Neuronal stem cell (in vitro differentiated cells): ENCODE measurements at places on chromosomes 4 and X.

- H3K27ac ChIP-seq, result no peak overlapping the region
- DNase-seq, result no peak
- no peaks in the 10 kb centered on the region for H3K27me3 ChIP-seq
- H3K4me3 ChIP-seq, result no peak overlapping the region
- no peaks in the 10 kb centered on the region for H3K4me1 ChIP-seq
- no peaks in the 10 kb centered on the region for H3K36me3 ChIP-seq
Measured at GRCh38 chr4:45831692-45832091, 292.2 kb downstream of the GABRG1 start.

GRCh38 chr4:181479141-181479540, 764.1 kb upstream of the TENM3 start:
- DNase-seq, result no peak
- H3K4me1 ChIP-seq, result peaks cover 4% of the 10 kb centered on the region

DNA sequence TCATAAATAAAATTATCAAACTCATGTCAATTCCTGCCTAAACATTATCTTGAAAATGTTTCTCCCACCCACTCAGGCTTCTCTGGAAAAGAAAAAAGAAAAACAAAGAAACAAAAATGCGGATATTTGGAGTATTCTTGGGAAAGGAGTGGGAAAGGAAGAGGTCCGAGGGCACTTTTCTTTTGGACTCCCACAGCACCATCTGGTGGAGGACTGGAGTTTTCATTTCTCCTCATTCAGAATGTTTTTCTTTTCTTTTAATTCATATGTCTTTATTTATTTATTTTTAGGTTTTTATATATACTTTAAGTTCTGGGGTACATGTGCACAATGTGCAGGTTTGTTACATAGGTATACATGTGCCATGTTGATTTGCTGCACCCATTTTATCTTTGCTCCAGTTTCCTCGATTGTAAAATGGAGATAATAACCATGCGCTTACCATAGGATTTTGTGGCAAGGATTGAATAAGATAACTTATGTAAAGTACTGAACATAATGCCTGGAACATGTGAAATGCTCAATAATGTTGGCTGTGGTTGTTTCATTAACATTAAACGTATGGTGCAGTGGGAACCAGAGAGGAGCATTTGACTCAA, 8.0 kb upstream of the KCNE5 start:
- H3K36me3 ChIP-seq, result no peaks in the 10 kb centered on the region
- H3K4me3 ChIP-seq, result no peak overlapping the region
- no peaks in the 10 kb centered on the region for H3K27me3 ChIP-seq
- DNase-seq, result no peak

- no peaks in the 10 kb centered on the region for H3K4me1 ChIP-seq
- no peaks in the 10 kb centered on the region for H3K27me3 ChIP-seq
- DNase-seq, result no peak
- no peak overlapping the region for H3K4me3 ChIP-seq
Measured at GRCh38 chrX:4253092-4253491, 539.6 kb upstream of the PRKX start.

- no peak for DNase-seq
- H3K4me3 ChIP-seq, result no peak overlapping the region
- H3K36me3 ChIP-seq, result no peaks in the 10 kb centered on the region
- peaks cover 6% of the 10 kb centered on the region for H3K4me1 ChIP-seq
Measured at GRCh38 chr4:140736669-140737343, 19.4 kb downstream of the TBC1D9 start.

DNA sequence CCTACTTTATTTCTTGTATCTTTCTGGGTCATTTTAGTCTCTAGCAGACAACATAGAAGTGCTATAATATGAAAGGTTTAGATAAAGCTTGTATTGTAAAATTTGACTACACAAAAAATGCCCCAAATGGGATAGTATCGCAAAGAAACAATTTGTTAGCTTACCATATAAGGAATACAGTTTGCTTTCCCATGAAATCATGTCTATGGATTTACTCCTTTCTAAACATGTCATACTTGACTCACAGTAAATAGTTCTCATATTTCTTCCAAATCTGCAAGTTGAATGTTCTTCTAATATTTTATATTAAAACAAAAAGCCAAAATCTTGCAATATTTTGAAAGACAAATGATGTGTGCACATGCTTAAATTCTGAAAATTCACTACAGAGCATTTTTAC, 103.9 kb downstream of the PPA2 start:
- no peak overlapping the region for H3K27ac ChIP-seq
- peaks cover 37% of the 10 kb centered on the region for H3K36me3 ChIP-seq
- H3K4me3 ChIP-seq, result no peak overlapping the region
- no peaks in the 10 kb centered on the region for H3K4me1 ChIP-seq
- no peak for DNase-seq
- H3K27me3 ChIP-seq, result no peaks in the 10 kb centered on the region

DNA sequence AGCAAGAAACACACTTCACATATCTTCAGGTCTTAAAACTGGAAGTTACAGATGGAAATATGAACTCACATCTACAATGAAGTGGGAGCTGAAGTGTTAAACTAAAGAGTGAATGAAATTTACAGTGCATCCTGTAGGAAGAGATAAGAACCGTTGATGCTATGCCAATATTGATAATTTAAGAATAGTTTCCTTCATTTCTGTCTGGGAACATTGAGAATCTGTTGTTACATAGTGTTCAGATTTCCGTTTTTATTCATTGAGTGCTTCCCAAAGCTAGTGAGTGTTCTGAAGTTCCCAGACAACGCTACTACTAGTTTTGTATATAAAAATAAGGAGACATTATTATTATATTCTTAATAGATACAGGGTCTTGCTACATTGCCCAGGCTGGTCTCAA, 52.3 kb downstream of the UBE2K start:
- no peaks in the 10 kb centered on the region for H3K4me1 ChIP-seq
- H3K27me3 ChIP-seq, result no peaks in the 10 kb centered on the region
- no peak overlapping the region for H3K4me3 ChIP-seq
- H3K27ac ChIP-seq, result no peak overlapping the region

- no peak for DNase-seq
- H3K36me3 ChIP-seq, result no peaks in the 10 kb centered on the region
- no peaks in the 10 kb centered on the region for H3K4me1 ChIP-seq
- H3K27ac ChIP-seq, result no peak overlapping the region
- H3K4me3 ChIP-seq, result no peak overlapping the region
Measured at GRCh38 chrX:10797466-10797865, 177.1 kb upstream of the MID1 start.

DNA sequence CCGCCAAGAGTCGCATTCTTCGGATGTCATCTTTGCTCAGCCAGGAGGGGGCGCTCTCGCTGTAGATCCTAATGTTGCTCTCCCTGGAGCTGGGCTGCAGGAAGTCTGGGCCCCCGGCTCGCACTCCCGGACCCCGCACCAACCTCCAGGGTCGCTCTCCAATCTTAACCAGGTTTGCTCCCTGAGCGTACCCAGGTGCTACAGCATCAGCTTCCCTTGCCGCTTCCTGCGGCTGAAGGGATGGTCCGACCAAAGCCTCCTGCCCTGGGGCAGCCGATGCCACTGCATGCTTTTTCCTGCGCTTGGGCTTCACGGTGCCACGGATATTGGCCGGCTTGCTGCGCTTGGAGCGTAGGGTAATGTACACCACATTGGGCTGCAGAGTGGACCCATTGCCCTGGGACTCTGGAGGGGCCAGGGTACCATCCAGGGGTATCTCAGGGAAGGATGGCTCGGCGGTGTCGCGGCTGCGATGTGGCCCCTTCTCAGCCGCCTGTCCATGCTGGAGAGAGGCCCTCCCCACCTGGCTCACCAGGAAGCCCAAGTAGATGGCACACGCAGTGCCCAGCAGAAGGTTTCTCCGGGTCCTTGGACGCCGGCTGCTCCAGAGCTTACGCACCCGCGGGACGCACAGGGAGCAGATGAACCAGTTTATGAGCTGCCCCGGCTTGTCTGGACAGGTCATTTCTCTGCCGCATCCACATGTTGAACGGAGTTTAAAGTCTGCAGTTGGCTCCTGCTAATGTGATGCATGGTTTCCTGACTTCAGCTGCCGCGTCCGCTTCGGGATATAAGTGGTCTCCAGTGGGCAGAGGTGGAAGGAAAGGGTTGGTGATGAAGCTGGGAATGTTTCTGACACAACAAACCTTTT, 1.9 kb downstream of the GASK1B start:
- H3K27ac ChIP-seq, result no peak overlapping the region
- no peak for DNase-seq
- no peaks in the 10 kb centered on the region for H3K36me3 ChIP-seq
- H3K4me1 ChIP-seq, result peaks cover 4% of the 10 kb centered on the region
- H3K4me3 ChIP-seq, result no peak overlapping the region

GRCh38 chrX:150499240-150499639, 69.2 kb upstream of the MTM1 start:
- no peaks in the 10 kb centered on the region for H3K36me3 ChIP-seq
- H3K4me3 ChIP-seq, result no peak overlapping the region
- DNase-seq, result no peak

- no peaks in the 10 kb centered on the region for H3K4me1 ChIP-seq
- H3K27me3 ChIP-seq, result no peaks in the 10 kb centered on the region
- no peaks in the 10 kb centered on the region for H3K36me3 ChIP-seq
- no peak for DNase-seq
Measured at GRCh38 chr4:128255906-128256305, 31.7 kb downstream of the PGRMC2 start.

DNA sequence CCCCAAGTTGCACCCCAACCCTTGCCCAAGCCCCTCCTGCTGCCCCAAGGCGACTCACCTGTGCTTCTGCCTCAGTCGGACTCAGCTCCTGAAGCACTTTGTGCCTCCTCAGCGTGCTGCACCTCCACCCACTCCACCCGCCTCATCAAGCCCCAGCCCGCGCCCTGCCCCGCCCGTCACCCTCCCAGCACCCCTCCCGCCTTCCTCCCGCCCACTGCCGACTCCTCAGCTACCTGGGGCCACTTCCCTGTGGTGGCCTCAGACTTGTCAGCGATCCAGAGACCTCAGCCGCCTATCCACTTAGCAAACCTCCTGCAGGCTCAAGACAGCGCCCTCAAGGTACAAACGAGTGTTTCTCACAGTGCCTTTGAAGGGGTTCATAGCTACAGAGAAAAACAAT, 19.6 kb upstream of the IQCM start:
- H3K4me3 ChIP-seq, result no peak overlapping the region
- no peak overlapping the region for H3K27ac ChIP-seq
- no peaks in the 10 kb centered on the region for H3K4me1 ChIP-seq
- DNase-seq, result no peak
- H3K36me3 ChIP-seq, result no peaks in the 10 kb centered on the region

GRCh38 chr4:24322511-24322910, 261.8 kb downstream of the DHX15 start:
- H3K4me3 ChIP-seq, result no peak overlapping the region
- no peaks in the 10 kb centered on the region for H3K27me3 ChIP-seq
- H3K4me1 ChIP-seq, result peaks cover 19% of the 10 kb centered on the region
- H3K27ac ChIP-seq, result peak overlapping the region; percentile 70

- peaks cover 5% of the 10 kb centered on the region for H3K4me1 ChIP-seq
- peaks cover 66% of the 10 kb centered on the region for H3K27me3 ChIP-seq
- no peak overlapping the region for H3K4me3 ChIP-seq
- no peak overlapping the region for H3K27ac ChIP-seq
Measured at GRCh38 chr4:184815046-184815877, 10.5 kb downstream of the ACSL1 start.

GRCh38 chr4:102578819-102579218, 77.7 kb downstream of the NFKB1 start:
- no peaks in the 10 kb centered on the region for H3K27me3 ChIP-seq
- H3K4me3 ChIP-seq, result no peak overlapping the region
- H3K4me1 ChIP-seq, result peaks cover 7% of the 10 kb centered on the region
- DNase-seq, result peak; percentile 27
- H3K27ac ChIP-seq, result no peak overlapping the region
- no peaks in the 10 kb centered on the region for H3K36me3 ChIP-seq

GRCh38 chrX:124328765-124329164, 3.7 kb upstream of the TEX13D start:
- DNase-seq, result no peak
- H3K4me3 ChIP-seq, result no peak overlapping the region
- H3K27ac ChIP-seq, result no peak overlapping the region
- H3K36me3 ChIP-seq, result no peaks in the 10 kb centered on the region
- no peaks in the 10 kb centered on the region for H3K27me3 ChIP-seq
- H3K4me1 ChIP-seq, result no peaks in the 10 kb centered on the region

GRCh38 chr4:114132830-114133229, 153.4 kb upstream of the ARSJ start:
- no peaks in the 10 kb centered on the region for H3K36me3 ChIP-seq
- H3K27me3 ChIP-seq, result no peaks in the 10 kb centered on the region
- H3K4me3 ChIP-seq, result no peak overlapping the region
- H3K4me1 ChIP-seq, result no peaks in the 10 kb centered on the region

DNA sequence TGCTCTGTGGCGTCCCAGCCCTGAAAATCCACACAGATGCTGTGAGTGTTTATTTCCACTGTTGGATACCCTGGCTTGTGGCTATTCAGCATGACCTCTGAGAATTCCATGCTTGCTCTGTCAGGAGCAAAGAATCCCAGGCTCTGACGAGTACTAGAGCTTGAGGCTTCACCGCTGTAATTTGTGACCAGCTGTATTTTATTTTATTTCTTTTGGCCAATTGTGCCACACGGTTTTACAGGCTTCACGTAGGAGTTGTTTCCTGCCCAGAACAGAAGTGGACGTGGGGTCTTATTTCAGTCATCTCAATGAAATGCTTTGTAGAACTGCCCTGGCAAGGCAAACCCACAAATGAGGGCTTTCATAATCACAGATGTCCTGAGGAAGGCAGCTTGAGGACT, 69.4 kb upstream of the CLDN34 start:
- H3K27ac ChIP-seq, result no peak overlapping the region
- peaks cover 25% of the 10 kb centered on the region for H3K4me1 ChIP-seq
- no peaks in the 10 kb centered on the region for H3K27me3 ChIP-seq
- no peak for DNase-seq
- H3K36me3 ChIP-seq, result peaks cover 25% of the 10 kb centered on the region
- no peak overlapping the region for H3K4me3 ChIP-seq

GRCh38 chr4:161121451-161121850, 1042.3 kb downstream of the FSTL5 start:
- no peaks in the 10 kb centered on the region for H3K4me1 ChIP-seq
- DNase-seq, result no peak
- H3K36me3 ChIP-seq, result no peaks in the 10 kb centered on the region
- H3K27ac ChIP-seq, result no peak overlapping the region

- H3K4me1 ChIP-seq, result no peaks in the 10 kb centered on the region
- no peak for DNase-seq
- no peak overlapping the region for H3K27ac ChIP-seq
- H3K27me3 ChIP-seq, result peaks cover 4% of the 10 kb centered on the region
- H3K36me3 ChIP-seq, result no peaks in the 10 kb centered on the region
Measured at GRCh38 chr4:38842994-38843393, 13.6 kb downstream of the TLR6 start.

GRCh38 chr4:159981469-159981856, 878.6 kb downstream of the RAPGEF2 start:
- no peak for DNase-seq
- H3K36me3 ChIP-seq, result no peaks in the 10 kb centered on the region
- no peaks in the 10 kb centered on the region for H3K4me1 ChIP-seq
- no peaks in the 10 kb centered on the region for H3K27me3 ChIP-seq

- H3K27me3 ChIP-seq, result no peaks in the 10 kb centered on the region
- no peak for DNase-seq
- H3K4me1 ChIP-seq, result no peaks in the 10 kb centered on the region
Measured at GRCh38 chrX:915427-916229, 285.0 kb downstream of the SHOX start.
